Kidney epithelial cell (primary cell): ENCODE measurements at places on chromosomes 6 and 20.
A peak's percentile ranks its signal among the peaks of the same experiment; 100 is the strongest.

DNA sequence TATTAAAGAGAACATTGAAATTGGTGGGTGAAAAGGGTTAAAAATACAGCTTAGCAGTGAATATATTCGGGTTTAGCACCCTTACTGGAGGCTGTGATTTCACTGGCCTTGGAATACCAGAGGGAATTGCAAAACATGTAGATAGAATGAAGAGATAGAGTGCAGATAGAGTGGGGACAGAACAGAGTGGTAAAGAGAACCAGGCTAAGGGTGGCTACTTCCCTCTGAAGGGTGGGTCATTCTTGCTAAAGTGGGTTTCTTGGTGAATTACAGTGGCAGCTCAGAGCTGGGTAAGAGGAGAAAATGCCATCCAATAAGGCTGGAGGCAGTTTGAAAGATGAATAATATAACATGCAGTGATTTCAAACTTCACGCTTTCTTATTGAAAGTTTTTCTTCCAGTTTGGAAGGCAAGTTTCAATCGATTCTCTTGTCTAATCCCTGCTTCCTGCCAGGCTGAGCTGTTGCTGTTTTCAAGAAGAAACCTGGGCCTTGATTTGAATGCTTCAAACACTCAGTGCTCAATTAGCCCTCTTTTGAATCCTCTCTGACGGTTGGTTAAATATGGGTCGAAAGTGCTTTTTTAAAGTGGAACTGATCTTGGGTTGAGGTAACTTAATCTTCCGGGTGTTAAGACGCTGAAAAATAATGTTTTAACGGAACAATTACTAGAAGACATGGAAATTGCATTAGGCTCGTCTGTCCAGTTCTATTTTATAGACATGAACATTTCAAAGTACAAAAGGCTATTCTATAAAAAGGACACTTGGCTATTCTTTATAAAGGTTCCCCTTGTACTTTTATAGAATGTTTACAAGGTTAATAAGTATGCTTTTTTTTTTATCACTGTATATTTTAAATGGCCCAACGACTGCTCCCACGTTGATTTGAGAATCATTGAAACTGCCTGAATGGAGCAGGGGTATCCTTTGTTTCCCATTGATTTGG lies 203.3 kb downstream of the BCAS1 start:
- no peak for DNase-seq

- no peak for DNase-seq
Observed at GRCh38 chr6:167711211-167711610, 115.5 kb upstream of the AFDN start.

DNA sequence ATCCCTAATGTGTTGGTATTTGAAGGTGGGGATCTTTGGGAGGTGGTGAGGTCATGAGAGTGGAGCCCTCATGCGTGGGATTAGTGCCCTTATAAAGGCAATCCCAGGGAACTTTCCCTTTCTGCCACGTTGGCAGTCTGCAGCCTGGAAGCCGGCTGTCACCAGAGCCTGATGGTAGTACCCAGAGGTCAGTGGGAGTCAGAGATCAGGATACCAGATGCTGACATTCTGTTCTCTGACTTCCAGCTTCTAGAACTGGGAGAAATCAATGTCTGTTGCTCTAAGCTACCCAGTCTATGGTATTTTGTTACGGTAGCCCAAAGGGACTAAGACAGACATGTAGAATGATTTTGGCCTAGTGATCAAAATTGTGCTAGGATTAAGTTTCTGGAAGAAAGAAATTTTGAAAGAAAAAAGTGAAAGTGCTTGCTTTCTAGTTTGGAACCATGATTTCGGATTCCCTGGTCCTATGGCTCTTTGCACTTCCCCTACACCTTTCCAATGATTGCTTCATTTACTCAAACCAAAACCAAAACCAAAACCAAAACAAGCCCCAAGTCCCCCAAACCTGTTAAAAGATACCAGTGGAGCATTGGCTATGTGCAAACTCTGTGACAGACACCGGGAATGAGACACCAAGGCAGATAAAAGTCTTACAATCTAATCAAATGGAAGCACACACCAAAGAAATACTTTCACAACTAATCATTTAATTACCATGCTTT lies 173.7 kb upstream of the ZNF217 start:
- no peak for DNase-seq

DNA sequence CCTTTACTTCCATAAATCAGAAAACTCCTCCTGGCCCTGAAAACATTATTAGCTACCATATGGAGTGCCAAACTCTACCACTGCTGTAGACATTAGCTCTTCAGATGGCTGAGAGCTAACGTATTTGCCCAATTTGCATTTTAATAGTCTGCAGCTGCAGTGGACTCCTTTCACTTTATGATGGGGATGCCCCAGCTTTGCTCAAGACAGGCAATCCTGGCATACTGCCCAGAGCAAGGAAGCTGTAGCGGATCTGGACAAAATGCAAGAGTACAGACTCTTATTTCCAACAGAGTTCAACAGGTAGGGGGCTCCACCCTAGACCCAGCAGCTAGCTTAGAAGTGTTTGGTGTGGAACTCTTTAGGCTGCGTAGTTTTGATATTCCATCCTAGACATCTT lies 246.7 kb downstream of the FOXC1 start:
- peak; percentile 85 for DNase-seq

GRCh38 chr20:24785141-24786110 lies 163.6 kb upstream of the CST7 start:
- DNase-seq, result no peak

- no peak for DNase-seq
Observed at GRCh38 chr6:48743738-48744137, 632.7 kb upstream of the PTCHD4 start.
